ENCODE measurements at places on chromosomes 3 and 15.

- no peak for DNase-seq
These were observed 4.0 kb downstream of the ULK3 start for GRCh38 chr15:74838746-74839525.

DNA sequence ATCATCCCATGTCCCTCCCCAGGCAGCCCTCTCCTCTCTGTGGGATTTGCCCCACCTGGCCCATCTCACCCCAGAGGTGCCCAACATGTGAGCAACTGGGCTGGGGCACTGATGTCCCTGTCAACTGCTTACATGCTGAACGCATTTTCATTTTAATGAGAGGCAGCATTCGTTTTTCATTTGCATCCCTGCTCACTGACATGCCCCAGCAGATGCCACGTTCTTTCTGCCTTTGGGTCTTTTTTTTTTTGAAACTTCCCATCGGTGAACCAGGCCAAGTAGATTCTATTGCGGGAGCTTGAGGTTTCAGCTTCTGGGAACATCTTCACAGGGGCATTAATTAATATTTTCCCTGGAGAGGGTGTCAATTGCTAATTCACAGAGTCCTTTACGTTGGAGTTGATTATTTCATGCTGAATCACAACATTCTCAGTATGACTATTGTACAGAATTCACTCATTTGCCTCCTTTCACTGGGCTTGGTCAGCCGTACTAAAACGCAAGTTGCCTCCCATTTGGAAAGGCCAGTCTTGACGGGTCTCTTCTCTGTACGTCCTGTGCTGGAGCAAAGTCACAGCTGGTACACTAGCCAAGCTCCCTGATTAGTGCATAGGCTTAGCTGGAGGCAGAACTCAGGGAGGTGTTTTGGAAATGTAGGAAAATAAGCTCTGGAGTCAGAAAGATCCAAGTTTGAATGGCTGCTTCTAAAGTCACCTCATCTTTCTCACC is 69.8 kb downstream of the CHRNA7 start:
- DNase-seq: no peak

- no peak for DNase-seq
These were observed 143.3 kb upstream of the IGF1R start for GRCh38 chr15:98504998-98505397.

DNA sequence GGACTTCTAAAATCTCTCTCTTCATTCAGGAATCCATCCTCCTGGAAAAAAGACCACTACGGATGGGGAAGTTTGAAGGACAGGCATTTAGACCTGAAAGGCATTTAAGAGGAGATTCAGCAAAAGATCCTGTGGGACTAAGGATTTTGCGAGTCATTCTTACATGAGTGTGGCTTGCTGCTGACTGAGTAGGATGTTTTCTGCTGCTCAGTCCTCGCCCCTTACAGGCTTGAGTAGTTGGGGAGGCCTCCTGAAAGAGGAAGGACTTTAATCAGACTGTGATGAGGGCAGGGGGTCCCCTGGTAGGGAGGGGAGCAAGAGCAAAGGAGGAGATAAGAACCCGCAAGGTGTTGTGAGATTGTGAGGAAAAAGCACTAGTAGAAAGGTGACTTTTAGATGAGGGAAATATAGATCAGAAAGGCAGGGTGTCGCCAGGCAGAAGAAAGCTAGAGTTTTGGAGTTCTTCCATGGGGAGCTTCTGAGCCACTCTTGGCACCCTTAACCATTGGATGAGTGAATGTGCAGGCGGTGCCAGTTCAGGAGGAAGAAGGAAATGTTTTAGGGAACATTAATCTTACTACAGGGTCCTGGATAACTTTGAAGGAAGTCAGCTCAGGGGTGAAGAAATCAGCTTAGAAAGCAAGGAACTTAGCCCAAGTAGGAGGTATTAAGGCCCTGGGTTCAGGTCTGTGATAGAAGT is 171.1 kb downstream of the RORA start:
- DNase-seq: no peak

DNA sequence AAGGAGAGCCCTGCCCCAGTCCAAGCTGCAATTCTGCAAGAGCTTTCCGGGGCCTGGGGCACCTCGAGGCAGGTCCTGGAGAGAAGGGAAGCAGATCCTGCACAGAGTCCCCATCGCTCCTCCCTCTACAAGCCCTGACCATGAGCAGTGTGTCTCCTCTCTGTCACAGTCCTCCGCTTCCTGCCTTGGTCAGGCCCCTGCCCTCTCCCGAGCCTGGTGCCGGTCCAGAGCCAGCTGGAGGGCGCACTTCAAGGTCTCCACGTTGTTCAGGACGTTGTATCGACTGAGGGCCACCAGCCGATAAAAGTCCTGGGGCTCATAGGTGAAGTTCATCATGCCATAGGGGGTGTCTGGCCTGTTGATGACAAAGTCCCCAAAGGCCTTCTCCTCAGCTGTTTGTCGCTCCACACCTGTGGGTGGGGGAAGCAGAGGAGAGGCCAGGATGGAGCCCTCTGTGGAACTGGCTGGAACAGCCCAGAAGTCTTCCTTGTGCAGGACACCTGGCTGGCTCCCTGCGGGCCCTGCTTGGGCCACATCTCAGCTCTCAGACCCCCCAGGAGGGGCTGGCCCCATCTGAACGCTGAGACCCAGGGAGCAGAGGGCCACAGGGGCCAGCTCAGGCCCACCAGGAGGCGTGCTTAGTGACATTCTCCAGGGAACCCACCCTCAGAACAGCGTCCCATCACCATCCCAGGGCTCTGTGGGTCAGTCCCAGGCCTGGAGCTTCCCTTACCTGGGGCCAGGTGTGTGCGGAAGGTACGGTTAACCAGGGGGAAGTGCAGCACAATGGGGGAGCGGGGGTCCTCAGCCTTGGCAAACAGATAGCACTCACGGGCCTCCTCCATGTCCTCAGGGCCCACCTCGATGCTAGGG is 14.4 kb downstream of the PLA2G4F start:
- DNase-seq: no peak

DNA sequence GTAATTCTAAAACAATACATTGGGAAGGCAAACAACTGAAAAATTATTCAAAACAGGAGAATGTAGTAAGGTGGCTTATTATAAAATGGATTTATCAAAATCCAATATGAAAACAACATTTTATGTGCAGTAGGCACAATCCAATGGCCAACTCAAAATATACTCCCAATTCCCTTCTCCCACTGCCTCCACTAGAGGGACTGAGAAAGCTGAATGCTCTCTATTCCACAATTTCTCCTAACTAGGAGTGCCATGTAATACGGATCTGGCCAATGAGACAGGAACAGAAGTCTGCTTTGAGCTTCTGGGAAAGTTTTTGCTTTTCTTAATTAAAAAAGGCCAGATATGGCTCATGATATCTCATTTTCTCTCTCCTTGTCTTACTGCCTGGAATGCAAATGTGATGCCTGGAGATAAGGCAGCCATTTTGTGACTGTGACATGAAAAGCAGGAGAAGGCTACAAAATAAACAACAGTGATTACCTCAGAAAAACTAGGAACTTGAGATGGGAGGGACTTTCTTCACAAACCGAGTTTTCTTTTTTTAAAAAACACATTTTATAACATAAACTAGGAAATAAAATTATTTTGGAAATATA is 18.8 kb upstream of the VGLL4 start:
- no peak for DNase-seq

DNA sequence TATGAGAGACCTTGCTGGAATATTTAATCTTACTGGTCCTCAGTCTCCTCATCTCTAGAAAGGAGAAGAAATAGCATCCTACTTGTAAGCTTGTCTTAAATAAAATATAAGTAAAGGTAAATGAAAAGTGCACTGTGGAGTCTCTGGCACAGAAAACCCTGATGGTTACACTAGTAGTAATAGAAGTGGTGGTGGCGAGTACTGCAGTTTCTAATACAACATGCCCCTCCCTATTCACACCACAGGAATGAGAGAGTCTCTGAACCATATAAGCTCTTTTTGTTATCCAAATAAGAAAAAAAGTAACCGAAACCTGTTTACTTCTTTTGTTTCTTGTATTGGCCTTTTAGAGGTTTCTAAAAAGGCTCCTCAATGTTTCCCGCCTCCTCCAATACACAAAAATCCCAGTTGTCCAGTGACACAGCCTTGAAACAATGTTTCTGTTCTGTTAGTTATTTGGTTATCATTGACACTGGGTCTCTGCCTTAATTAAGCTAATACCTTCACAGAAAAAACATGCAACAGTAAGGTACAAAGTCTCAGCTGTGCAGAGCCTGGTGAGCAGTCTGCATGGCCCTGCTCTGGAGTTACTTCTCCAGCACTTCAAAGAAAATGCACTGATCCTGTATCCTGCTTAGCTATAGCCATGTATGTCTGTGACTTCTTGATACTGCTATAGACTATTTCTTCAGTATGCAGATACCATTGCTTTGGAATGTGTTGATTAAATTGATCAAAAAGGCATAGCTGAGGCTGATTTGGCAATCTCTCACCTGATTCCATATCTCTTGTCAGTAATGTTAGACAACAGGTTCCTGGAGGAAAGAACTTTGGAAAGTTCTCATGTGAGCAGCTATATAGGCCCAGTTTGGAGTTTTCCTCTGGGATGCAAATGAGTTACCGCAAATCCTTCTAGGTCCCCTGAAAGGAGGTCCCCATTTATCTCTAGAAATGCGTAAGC is 315.6 kb upstream of the IL12A start:
- no peak for DNase-seq

DNA sequence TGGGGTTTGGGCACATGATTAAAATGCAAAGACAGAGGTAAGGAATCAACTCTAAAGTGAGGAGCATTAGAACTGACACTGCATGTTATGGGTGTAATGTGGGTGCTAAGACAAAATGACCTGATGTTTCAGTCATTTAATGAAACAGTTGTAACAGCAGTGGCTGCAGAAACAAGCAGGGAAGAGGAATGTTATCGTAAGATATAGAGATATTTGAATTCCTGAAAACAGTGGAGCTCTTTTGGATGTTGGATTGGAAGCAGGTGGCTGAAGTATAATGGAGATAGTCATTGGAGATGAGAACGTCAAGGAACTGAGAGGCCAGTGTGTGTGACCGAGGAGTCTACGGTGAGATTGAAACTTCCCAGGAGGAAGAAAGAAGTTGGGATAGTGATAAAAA is 1065.2 kb downstream of the ZPLD1 start:
- no peak for DNase-seq

DNA sequence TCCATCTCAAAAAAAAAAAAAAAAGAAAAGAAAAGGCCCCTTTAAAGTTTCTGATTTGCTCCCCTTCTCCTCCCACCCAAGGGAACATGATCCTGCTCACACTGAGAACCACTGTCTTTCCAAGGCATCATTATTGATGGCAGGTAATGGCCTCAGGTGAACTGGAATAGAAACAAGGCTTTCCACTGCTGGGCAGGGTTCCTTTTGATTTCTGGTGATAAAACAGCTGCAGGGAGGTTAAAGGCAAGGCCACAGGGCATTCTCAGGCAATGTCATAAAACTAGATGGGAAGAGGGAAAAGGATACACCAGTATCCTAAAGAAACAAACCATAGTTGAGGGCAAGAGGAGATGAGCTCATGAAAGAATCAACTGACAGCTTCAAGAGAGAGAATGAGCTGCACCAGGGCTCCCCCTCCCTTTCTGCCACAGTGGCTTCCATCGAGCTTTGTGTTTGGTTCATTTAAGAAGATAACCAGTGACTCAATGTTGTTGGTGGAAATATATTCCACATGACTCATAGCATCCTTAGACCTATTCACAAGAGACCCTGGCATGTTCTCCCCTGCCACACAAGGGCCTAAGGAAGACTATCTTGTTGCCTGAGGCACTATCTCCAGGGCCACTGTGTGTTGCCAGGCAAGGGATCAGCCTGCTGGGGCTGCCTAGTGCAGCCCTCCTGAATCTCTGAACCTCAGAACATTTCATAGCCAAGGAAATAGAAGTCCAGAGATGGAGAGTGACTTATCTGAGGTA is 86.4 kb downstream of the WDR76 start:
- no peak for DNase-seq

DNA sequence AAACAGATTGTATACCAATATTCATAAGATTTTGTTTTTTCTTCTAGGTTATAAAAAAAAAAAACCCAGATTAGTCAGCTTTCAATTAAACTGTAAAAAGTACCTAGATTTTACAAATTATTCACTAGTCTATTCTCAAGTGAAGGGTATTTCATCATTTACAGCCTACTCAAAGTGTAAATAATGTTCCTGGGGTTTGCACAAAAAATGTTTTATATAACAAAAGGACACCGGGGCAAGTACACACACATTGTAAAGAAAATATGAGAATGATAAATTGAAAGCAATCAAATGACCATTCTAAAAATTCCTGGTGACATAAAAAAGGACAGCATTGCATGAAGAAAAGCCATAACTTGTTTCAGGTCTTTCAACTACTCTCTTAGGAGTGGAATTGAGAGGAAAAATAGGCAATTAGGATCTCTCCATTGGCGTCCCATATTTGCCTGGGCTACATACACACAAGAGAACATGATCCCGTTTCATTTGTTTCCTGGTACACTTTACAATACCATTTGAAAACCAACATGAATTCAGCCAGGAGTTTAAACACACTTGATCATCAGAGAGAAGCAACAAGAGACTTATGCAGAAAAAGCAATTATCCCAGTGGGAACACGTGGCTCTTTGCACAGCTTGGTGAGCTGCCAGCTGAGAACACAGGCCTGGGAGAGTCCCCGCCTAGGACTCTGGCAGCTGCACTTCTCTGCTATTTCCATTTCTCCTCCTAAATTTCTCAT is 1039.2 kb downstream of the ROBO1 start:
- DNase-seq: no peak

DNA sequence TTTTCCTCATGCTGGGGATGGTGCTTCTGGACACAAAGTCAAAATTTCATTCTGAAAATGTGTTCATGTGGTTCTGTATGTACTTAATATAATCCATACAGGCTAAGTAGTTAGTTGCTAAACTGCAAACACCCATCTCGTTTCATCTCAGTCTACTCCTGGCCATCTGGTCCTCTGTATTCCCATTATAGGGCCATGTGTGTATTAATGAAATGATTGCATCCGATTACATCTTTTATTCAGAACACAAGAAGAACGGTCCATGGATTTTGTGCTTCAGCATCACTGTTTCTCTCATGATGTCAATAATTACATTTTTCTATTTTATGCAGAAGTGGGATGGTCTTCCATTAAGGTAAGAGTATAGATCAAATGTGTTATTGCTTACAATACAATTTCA is 6.1 kb upstream of the GJD2 start:
- no peak for DNase-seq

- no peak for DNase-seq
These were observed 18.1 kb downstream of the LNP1 start for GRCh38 chr3:100419406-100419805.

GRCh38 chr15:81292523-81293001 is 31.4 kb downstream of the STARD5 start:
- DNase-seq: peak; percentile 47

DNA sequence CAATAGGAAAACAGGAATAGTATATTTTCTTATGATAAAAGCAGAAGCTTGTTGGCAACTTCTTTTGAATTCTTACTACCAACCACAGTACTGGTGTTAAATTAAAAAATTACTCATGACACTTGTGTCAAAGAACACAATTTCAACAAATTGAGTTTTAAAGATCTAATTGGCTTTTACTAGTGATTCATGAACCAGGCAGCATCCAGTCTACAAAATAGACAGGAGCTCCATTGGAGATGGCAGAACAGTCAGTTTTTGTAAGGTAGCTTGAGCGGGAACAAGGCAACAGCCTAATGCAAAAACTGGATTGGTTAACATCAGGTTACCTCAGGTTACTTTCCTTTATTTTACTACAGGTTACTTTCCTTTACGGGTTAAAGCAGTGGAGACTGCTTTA is 181.3 kb upstream of the THBS1 start:
- no peak for DNase-seq

- no peak for DNase-seq
These were observed 101.9 kb upstream of the KCNMB2 start for GRCh38 chr3:178434206-178434805.

- DNase-seq: no peak
These were observed 2.0 kb upstream of the TBL1XR1 start for GRCh38 chr3:177199206-177199760.

GRCh38 chr3:120821426-120821825 is 78.9 kb downstream of the GTF2E1 start:
- no peak for DNase-seq

All from GM18507 (cell line).